ENCODE measurements at places on chromosomes 11 and 22.

DNA sequence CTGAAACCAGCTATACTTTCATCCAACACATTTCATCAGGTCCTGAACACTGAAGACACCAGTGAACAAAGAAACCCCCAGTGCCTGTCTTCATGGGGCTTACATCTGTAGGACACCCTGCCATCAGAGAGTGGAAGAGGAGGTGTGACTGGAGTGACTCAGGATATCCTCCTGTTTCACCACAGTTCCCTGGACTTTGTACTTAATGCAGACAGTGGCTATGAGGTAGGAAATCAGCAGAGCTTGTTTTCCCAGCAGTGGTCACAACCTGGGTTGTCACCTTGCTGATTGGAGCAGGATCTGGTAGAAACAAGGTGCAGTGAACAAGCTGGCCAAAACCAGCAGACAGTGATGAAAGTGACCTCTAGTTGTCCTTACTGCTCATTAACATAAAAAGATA is 128.8 kb downstream of the KIRREL3 start:
- DNase-seq: no peak

GRCh38 chr11:118749429-118749828 is 41.5 kb downstream of the DDX6 start:
- no peak for DNase-seq

- no peak for DNase-seq
Observed at GRCh38 chr11:106344394-106344793, 266.9 kb downstream of the AASDHPPT start.

- DNase-seq: no peak
Observed at GRCh38 chr11:62933750-62934495, 12.8 kb upstream of the CHRM1 start.

DNA sequence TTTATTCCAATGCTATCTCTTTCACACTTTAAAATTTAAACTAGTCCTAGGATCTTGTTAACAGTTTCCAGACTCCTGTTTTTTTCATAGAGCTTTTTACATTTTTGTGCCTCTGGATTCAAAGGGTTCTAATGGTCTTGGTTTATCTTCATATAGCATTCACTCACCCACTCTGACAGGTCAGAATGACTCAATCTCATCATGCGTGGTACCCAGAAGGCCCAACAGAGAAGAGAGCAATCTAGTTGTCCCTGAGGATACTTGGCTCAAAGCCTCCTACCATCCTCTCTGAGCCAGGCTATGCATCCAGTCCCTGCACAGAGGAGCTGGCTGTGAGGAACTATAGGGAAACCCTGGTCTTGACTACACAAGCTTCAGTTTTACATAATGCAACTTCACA is 27.5 kb downstream of the MAML2 start:
- no peak for DNase-seq

DNA sequence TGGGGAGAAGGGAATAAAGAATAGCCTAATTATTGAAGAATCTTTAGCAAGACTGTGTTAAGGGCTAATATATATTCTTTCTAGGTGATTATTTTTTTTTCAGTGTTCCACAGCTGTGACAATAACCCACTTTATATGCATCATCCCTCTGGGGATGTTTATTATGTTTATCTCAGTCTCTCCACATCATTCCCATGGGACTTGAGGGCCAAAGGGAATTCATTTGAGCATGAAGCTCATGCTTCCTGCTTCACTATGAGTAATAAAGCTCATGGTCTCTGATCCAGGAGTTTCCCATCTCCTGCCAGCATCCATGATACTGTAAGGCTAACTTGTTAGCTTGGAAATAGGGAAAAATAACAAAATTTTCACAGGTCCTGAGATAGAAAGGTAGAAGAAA is 1888.4 kb downstream of the LRRC4C start:
- no peak for DNase-seq

- DNase-seq: no peak
Observed at GRCh38 chr22:30702856-30703255, 8.2 kb downstream of the OSBP2 start.
